Activated CD4-positive, alpha-beta T cell treated with anti-CD3 and anti-CD28 coated beads, Interleukin-10, Interleukin-2, amounts not matched to agents 100 ng/mL and 50 ng/mL, durations not matched to agents 16 hours and 8 hours (primary cell): ENCODE measurements at places on chromosomes 5 and 9.

DNA sequence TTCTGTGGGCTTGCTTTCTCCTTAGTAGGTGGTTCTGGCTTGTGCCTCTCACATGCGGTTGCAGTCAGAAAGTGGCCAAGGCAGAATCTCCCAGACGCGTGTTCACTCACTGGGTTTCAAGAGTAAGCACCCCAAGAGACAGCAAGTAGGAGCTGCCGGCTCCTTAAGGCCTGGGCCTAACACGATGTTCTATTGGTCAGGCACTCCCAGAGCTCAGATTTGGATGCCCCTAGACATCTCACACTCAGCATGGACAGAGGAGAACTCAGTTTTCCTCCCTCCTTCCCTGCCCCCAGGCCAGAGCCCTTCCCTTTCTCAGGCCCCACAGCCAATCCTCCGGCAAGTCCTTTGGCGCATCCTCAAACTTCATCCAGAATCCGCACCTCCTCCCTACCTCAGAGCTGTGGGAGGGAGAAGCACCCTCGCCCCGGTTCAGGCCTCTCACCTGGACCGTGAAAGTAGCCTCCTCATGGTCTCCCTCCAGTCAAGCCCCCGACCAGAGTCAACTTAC, 6.5 kb upstream of the CARD19 start:
- no peak for DNase-seq

DNA sequence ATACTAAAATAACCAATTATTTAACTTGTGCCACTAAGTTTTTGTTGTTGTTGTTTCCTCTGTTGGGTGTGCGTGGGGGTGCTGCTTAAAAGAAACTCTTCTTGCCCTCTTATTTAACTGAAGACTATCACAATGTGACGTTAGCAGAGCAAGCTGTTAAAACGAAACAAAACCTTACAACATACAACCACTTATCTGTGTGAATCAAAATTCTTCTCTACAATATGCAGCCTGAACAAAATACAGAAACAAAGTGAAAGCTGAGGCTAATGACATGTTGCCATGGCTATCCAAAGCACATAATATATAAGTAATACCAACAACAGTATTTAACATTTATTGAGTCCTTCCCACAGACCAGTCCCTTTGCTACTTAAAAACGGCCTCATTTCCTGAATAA, 291.0 kb downstream of the FBXL17 start:
- no peak for DNase-seq

DNA sequence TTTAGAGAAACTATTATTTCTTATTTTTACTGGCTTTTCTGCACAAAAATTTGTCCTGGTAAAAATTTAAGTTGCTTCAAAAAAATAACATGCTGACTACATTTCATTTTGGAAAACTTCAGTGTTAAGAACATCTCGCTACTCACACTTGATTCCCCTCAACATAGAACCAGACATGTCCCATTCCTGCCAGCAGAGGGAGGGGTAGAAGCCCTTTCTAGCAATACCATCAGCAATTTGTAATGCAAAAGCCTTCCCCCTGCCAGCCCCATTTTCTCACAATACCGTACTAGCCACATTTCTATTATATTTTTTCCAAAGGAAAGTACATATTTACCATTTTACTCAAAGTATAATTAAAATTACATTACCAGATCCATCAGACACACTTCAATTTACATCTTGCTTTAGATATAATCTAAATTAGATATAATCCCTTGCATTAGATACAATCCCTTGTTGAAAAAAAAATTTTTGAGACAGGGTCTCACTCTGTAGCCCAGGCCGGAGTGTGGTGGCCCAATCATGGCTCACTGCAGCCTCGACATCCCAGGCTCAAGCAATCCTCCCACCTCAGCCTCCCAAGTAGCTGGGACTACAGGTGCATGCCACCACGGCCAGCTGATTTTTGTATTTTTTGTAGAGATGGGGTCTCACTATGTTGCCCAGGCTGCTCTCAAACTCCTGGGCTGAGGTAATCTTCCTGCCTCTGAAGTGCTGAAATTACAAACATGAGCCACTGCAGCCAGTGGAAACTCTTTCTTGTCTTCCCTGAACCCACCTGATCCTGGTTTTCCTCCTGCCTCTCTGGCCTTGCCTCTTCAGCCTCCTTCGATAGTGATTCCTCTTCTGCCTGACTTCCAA, 39.6 kb upstream of the IDNK start:
- peak; percentile 32 for DNase-seq

DNA sequence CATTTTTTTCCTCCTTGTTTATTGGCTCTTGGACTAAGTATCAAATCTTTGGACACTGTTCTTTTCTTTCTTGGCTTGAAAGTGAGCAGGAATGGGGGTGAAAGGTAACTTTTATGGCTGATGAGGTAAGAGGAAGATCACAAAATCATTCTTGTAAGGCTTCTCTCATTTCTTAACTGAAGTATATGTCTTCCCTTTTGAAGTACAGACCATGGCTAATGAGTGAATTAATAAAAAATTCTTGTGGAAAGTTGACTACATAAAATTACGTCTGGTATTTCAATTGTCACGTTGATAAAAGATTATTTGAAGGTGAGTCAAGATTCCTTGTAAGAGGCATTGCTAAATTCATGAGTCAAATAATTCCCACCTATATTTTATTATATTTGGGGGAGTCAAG, 25.1 kb downstream of the VCAN start:
- no peak for DNase-seq

DNA sequence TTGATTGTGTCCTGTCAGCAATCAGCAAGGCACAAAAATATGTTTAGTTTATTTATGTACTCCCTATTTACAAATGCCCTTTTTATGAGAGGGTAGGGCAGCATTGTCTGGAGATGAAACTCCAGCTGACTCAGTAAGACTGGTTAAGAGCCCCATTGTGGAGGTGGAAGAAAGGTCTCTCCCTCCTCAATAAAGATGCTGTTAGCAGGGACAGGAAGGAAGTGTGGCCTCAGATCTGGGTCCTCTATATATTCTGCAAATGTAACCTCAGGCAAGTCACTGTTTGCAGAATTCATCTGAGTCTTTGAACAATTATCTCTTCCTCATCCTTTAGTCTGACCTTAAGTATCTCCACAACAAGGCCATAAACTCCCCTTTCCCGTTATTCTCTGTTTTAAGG, 48.3 kb upstream of the TRAF1 start:
- DNase-seq = no peak

DNA sequence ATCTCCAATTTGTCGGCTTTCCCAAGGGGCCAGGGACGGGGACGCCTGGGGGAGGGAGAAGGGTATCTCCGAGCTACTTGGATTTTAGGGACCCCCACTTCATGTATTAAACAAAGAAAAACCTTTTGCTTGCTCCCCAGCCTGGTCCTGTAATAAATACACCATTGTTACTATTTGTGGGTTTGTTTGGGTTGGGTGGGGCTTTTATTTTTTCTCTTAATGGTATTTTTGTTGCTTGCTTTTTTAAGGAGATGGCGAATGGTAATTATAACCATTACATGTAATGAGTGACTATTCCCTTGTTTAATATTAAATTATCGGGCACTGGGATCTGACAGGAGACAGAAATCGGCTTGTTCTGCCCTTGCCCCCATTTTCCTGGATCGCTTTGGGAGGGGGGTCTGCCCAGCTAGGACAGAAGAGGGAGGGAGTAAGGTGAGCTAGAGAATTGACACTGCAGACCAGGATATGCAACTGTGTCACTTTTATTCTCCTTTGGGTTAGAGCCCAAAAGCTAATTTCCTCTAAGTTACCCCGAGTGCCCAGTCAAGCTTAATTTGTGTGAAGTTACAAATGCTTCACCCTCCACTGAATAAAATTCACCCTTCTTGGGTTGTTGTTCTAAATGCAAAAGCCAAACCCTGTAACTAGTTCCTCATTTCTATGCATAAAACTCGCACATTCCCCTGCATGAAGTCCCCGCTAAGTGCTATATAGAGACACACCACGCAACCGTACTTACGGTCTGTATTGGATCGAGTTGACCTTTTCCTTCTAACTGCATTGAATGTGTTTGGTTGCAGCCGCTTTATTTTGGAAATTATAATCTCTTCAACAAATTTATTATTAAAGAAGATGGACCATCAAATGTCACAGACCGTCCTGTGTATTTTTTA, 1.6 kb upstream of the ZNF608 start:
- no peak for DNase-seq

GRCh38 chr5:1124205-1125029, 12.6 kb upstream of the SLC12A7 start:
- no peak for DNase-seq

DNA sequence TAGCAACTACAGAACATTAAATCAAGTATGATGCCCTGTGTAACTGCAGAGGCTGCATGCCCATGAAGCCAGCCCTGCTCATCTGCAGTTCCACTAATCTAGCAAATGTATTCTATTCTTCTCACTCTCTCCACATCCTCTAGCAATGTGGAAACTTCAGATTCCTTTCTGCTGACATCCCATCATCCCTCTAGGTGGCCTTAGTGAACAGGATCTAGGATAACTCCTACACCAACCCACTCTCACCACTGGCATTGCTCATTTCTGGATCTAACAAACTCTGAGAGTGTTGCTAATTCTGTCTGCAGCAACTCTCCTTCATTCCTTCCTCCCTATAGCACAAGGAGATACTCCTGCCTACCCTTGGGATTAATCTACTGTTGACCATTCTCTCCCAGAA, 80.8 kb downstream of the FAM81B start:
- no peak for DNase-seq

GRCh38 chr9:100196828-100197227, 97.8 kb downstream of the INVS start:
- no peak for DNase-seq

GRCh38 chr5:113296676-113297075, 138.1 kb downstream of the TSSK1B start:
- no peak for DNase-seq

- DNase-seq = no peak
Observed at GRCh38 chr5:135437796-135438560, 9.2 kb downstream of the DCANP1 start.

DNA sequence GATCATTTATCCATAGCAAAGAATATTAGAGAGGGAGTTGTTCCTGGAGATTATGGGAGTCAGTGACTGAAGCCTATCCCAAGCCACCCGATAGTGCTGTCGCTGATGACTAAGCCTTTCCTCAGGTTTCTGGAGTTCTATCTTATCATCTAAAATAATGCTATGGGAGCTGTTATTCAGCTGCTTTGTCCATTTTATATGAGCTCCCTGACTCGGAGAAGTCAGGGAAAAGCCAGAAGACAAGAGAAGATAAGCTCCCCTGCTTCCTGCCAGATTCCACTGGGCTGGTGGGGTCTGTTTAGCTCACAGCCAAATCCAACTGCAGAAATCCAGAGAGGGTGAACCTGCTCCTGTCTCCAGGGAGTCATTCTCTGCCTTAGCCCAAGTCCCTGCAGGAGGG, 148.2 kb downstream of the DROSHA start:
- no peak for DNase-seq

GRCh38 chr5:72673180-72673579, 143.3 kb upstream of the TNPO1 start:
- no peak for DNase-seq

GRCh38 chr5:69432412-69433206, 17.7 kb downstream of the MARVELD2 start:
- peak; percentile 43 for DNase-seq

- DNase-seq = no peak
Observed at GRCh38 chr9:87013490-87013889, 66.2 kb upstream of the GAS1 start.

DNA sequence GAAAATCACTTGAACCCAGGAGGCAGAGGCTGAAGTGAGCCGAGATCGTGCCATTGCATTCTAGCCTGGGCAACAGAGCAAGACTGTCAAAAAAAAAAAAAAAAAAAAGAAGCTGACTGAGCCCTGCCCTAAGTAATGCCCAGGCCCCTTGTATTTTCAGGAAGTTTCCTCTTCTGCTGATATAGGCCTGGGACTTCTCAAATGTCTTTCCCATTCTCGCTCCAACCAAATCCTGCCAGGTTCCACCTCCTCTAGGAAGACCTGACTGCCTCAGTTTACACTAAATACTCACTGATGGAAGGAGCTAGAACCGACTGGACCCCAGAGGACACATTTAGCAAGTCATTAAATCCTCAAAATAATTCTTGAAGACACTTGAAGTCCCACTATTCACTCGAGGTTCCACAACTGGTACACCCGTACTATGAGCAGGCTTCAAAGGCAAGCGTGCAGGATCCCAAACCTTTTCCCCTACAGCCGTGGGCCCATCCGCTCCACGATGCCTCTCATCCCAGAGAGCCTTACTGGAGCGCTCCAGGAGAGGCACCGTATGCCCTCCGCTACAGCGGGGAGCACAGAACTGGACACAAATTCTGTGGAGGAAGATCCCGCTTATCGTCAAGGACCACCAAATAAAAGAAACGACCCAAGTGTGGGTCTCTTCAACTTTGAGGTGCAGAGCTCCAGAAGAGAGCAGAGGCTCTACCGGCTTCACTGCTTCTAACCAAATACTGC, 676 bp downstream of the NOL6 start:
- no peak for DNase-seq

DNA sequence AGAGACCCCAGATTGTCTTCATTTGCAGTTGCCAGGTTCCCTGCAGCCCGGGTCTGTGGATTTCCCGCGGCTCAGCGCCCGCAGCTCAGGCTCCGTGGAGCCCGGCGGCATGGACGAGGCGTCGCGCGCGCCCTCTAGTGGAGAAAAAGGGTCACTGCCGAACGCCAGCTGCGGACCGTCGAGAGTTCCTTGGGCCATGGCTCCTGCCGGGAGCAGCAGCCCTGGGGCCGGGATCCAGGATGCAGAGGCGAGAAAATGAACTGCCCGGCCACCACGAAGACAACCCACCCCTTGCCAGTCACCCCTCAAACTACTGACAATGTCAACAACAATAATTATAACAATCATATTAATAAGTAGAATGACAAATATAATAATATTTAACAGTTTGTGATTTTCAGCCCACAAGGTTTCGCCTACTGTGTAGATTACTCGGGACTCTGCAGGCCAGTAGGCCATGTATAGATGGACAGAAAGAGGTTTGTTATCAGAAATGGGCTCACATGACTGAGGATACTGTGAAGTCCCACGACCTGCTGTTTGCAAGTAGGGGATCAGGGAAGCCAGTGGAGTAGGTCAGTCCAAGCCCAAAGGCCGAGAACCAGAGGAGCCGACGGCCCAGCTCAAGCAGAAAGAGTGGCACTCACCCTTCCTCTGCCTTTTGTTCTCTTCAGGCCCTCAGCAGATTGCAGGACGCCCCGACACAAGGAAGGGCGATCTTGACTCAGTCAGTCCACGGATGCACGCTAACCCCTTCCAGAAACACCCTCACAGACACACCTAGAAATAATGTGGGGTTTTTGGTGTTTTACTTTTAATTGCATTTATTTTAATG, 43.1 kb downstream of the BOD1 start:
- peak; percentile 63 for DNase-seq

DNA sequence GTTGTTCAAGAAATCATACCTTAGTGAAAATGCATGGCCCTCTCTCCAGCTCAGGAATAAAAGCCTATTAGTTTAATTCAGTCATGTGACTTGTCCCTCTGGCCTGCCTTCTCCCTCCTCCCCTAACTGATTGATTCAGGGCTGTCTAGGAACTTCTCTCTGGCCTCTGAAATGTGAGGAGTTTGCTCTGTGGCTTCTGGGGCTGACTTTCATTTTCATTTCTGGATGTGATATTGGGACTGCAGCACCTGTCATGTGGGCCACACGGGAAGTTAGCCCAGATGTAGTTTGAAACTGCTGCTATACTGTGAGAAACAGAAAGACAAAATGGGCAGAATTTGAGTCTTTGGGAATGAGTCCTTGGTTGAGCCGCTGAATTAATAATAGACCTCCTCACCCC, 44.8 kb downstream of the PARP8 start:
- DNase-seq = peak; percentile 87
